ENCODE measurements at places on chromosomes 5 and 9.

DNA sequence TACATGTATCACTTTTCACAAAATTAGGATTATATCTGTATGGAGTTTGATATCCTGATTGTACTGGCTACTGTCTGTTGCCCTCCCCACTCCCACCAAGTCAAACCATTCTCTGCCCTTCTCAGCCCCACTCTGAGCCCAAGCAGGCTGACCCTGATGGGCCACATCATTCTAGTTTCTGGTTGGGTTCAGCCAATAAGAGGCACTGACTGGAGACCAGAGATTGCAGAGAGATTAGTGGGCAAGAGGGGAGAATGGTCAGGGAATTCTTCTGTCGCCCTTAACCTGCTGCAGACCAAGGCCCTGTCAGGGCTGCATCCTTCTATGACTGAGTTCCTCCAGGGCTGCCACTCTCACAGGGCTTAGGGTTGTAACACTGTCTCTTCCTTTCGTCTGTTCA is 2.7 kb downstream of the HSPB3 start:
- DNase-seq: no peak

DNA sequence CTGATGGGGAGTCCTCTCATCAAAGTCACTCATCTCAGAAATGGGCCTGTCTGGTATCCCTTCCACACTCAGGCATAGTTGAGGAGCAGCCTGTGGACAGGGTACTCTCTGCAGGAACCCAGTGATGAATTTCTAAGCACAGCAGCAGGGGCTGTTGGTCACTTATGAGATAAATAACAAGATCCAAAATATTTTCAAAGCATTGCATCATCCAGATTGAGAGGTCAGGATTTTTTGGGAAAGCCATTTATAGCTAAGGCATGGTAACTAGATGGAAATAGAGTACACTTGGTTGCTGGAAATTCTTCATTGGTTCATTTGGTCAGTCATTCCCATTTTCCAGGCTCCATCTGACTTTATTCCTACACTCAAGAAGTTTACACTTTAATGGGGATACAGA is 246.8 kb upstream of the RAI14 start:
- no peak for DNase-seq

GRCh38 chr9:112158656-112159367 is 16.3 kb downstream of the SUSD1 start:
- no peak for DNase-seq

DNA sequence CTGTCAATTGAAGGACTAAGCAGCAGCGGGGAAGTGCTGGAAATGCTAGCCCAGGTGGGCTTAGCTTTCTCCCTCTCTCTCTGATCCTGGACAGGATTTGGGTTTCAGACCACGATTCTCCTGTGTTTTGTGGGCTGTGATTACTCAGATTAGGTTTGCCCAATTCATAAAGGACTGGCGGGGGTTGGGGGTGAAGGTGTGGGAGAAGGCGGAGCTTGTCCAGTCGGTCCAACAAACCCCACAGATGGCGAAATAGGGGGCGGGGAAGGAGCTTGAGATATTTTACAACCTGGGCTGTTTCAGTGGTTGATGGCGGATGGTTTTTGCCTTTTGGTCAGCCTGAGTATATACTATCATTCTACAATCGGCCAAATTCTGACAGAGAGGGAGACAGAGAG is 35.2 kb downstream of the PCDHAC2 start:
- DNase-seq: no peak

- no peak for DNase-seq
Observed at GRCh38 chr9:91042541-91042940, 240.9 kb downstream of the SYK start.

DNA sequence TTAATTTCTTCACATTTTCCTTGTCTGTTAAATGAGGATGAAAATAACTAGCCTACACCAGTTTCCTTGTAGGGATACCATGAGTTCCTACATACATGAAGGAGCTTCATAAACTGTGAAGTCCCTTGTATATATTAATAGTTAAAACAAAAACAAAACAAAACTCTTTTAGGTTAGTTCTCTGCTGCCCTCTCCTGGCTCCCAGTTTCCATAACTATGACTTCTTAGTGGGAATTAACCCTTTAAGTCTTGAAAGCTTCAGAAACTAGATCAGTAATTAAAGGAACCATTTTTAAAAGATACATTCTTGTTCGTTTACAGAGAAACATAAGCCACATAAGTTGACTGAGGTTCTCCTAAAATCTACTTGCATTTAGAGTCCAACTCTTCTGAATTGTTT is 500.0 kb upstream of the C9orf72 start:
- no peak for DNase-seq

GRCh38 chr9:68533678-68534077 is 7.0 kb downstream of the TMEM252 start:
- DNase-seq: no peak

- DNase-seq: no peak
Observed at GRCh38 chr5:9244417-9244816, 301.5 kb downstream of the SEMA5A start.

- no peak for DNase-seq
Observed at GRCh38 chr5:146731909-146732659, 146.5 kb downstream of the PPP2R2B start.

DNA sequence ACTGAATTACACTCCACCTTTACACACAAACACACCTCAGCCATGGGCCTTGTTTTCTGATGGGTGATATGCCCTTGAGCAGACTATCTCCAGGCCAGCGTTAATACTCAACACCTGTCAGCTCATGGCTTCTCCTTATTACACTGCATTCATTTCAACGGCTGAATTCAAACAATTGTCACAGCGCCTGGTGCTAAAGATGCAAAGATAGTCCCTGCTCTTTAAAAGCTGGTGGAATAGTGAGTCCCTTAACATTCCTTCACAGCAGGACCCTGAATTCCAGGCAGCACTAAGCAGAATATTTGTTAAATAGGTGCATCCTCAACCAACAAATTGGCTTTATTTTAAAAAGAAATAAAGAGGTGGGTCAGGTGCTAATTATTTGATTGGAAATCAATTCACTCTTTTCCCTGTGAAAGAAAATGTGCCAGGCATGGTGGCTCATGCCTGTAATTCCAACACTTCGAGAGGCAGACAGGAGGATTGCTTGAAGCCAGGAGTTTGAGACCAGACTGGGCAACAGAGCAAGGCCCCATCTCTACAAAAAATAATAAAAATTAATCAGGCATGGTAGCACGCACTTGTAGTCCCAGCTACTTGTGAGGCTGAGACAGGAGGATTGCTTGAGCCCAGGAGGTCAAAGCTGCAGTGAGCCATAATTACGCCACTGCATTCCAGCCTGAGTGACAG is 155.7 kb upstream of the EFNA5 start:
- no peak for DNase-seq

- no peak for DNase-seq
Observed at GRCh38 chr5:5270958-5271785, 131.0 kb downstream of the ADAMTS16 start.

GRCh38 chr9:70504834-70505233 is 90.4 kb upstream of the KLF9 start:
- no peak for DNase-seq

DNA sequence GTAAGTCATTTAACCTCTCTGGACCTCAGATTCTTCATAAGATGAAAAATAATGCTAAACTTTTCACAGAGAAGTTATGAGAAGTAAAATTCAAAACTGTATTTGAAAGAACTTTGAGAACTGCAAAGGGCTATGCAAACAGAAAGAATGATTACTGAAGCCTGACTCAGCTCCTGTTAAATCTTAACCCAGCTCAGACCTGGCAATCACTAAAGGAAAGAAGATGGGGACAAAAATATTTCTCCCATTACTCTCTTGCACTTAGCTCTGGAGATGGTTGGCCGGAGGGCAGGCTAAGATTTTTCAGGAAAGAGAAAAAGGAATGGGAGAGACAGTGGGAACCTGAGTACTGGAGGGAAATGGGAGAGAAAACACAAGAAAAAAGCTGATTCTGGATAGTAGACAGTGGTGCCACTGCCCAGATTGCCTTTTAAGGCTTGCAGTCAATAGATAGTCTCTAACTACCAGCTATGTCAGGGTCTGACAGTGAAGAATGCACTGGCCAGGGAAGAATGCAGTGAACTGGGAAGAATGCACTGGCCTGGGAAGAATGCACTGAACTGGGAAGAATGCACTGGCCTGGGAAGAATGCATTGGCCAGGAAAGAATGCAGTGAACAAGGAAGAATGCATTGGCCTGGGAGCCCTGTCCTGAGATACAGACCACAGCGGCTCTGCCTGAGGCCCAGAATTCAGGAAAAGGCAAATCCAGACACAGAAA is 25.2 kb upstream of the CEMIP2 start:
- no peak for DNase-seq

GRCh38 chr5:171911152-171911551 is 95.3 kb downstream of the FBXW11 start:
- DNase-seq: no peak

- DNase-seq: no peak
Observed at GRCh38 chr5:68229416-68229815, 13.9 kb downstream of the PIK3R1 start.

- no peak for DNase-seq
Observed at GRCh38 chr9:90165281-90165680, 477.3 kb downstream of the DIRAS2 start.

- DNase-seq: no peak
Observed at GRCh38 chr9:105714020-105714331, 19.6 kb downstream of the TMEM38B start.

GRCh38 chr5:67246108-67246507 is 49.5 kb upstream of the CD180 start:
- no peak for DNase-seq

DNA sequence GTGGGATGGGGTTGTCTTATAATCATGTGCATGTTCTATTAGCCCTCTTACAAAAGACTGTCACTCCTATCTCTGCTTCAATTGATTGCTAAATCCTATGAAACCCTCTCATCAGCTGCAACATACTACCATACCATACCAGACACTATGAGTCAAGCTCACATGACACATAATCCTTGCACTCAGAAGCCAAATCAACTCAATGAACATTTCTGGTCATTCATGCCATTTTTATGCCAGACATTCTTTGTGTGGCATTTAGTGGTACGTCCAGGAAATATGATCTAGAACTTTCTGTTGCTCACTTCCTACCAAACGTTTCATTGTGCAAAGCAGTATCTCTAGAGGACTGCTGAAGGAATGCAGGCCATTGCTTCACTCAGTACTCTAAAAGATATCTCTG is 159.2 kb upstream of the GNA14 start:
- no peak for DNase-seq

DNA sequence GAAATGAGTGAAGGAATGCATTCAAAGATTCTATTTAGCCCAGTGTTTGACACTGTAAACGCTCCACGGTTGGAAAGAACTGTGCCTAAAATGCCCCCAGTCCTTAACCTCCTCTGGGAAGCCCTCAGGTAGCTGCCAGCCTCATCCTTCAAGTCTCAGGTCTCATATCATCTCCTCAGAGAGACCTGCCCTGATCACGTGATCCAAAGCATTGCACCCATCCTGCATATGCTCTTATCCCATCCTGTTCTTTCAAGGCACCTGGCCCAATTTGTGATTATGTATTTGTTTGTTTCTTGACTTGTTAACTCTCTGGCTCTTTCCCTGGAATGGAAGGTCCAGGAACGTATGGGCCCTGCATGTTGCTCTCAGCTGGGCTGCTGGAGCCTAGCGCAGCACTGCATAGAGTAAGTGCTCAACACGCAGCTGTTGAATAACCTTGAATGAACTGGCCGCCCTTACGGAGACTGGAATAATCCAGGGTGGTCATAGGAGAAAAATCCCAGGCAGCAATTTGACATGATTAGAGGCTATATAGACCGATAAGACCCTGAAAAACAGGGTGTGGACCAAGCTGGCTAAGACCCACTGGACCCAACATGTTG is 8.7 kb downstream of the C1QTNF2 start:
- no peak for DNase-seq

GRCh38 chr9:26462751-26463150 is 429.9 kb downstream of the CAAP1 start:
- DNase-seq: no peak

GRCh38 chr5:60633341-60633740 is 66.6 kb downstream of the DEPDC1B start:
- DNase-seq: no peak

DNA sequence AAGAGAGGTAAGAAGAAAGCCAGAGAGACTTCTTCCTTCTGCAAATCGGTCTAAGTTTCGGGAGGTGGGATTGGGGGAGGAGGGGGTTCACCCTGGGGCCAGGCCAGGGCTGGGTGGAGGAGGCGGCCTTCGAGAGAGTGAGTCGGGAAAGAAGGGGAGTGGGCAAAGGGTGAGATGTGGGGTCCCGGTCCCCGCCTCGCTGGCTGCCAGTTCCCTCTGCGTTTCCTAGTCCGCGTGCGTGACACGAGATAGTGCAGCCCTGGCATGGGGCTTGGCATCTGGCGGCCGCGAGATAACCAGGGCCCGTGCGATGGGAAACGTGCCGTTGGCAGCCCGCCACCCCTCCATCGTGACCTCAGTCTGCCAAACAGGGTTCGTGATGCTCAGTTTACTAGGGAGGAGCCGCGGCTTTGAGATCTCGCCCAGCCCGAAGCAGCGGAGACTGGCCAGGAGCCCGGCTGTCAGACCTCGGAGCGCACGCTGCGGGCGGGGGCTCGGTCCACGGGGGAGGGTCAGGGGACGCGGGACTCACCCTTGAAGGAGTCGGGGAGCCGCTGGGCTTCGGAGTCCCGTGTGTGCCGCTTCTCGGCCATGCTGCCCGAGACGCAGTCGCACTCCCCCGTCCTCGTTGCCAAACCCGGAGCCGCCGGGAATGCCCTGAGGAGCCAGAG is at the start of gene STOM:
STOM (minus strand) TSS at position 656 of the 671 bp plus-strand sequence; CDS start at position 593, 63 bp downstream.
- DNase-seq: peak; percentile 70

- DNase-seq: peak; percentile 42
Observed at GRCh38 chr5:157390551-157391297, 69.3 kb upstream of the NIPAL4 start.

DNA sequence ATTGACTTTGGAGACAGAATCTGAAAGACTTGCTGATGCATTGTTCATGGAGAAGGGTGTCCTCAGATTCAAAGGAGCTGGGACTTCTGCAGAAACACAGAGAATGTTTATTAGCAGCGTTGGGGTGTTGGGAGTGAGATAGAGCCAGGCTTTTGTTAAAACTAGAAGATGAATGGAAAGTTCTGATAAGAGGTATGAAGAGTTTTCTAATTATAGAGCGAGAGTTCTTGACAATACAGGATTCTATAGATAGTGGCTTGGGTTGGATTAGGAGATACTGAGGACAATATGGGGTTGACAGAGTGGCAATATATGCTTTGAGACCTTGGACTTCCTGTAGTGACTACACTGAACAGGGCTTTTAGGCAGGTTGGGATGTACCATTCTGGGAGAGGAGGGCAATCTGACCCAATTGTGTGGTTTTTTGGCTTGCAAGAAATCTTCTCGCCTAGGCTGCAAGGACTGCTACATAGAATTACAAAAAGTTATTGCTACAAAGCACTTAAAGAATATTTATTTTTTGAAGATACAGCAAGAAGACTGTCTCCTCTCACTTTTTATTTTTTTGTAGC is 83.1 kb downstream of the FER start:
- DNase-seq: no peak

DNA sequence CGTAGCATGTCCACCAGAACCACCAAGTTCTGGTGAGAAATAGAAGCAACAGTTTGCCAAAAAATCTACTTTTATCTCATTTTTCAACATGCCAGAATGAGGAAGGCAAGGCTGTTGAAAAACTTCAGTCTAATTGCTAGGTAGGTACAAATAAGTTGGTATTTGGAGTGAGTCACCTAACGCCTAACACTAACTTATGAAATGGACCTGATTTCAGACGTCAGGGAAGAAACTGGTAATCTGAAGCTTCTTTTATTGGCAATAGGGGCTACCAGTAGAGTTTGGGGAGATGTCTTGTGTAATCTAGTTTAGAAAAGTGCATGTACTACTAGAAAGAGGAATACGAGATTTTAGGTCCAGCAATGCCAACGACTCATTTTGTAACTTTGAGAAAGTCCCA is 4.4 kb upstream of the PDE6A start:
- DNase-seq: no peak

- no peak for DNase-seq
Observed at GRCh38 chr5:34716986-34717385, 60.9 kb downstream of the RAI14 start.
